H1 (cell line): ENCODE measurements at places on chromosomes 7 and 10. TPM values are rescaled to one million over a fixed set of nuclear protein-coding genes. Genes with fewer than 3 reads are reported as not detected.

GRCh38 chr10:103859161-103860086 is 4.0 kb upstream of the SH3PXD2A start:
- peak; percentile 46 for DNase-seq

DNA sequence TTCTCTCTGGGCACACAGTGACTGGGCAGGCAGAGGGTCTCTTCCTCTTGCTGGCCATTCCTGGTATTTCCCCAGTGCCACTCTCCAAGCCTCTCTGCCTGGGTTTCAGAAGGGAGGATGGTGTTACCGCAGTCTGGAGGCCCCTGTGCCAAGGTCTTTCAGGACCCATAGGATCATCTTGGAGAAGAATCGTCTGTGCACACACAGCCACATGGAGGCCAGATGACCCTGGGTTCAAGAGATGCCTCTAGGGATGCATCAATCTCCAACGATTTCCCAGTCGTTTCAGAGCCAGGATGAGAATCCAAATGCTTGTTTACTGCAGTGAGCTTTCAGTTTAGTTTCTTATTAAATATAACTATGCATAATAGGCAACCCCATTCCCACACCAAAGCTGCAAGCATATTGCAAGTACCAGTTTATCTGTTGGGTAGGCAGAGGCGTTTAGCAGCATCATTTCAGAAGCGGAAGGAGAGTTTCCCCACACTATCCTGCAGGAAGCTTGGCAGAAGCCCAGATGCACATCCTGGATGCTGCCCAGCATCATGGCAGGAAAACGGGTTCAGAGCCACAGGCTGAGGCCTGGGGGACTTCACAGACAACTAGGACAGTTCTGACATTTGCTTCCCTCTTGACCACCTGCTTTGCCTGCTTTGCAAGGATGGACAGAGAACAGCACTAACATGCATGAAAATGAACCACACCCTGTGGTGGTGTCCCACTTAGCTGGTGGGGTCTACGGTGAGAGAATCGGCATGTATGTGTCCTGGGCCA is 134.7 kb upstream of the FAM20C start:
- peak; percentile 42 for DNase-seq

DNA sequence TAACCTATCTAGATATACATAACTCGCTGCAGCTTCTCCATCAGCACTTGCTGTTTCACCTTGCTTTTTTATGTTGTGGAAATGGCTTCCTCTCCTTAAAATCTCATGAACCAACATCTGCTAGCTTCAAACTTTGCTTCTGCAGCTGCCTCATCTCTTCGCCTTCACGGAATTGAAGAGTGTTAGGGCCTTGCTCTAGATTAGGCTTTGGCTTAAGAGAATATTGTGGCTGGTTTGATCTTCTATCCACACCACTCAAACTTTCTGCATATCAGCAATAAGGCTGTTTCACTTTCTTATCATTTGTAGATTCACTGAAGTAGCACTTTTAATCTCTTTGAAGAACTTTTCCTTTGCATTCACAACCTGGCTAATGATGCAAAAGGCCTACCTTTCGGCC is 49.2 kb upstream of the AGR3 start:
- no peak for DNase-seq

- no peak for DNase-seq
Observed at GRCh38 chr10:6445671-6446316, 134.3 kb downstream of the PRKCQ start.

Gene AP3M1
- total RNA-seq = 38.9 and 41.5 TPM in 2 replicates

Gene IDI2
- total RNA-seq = not detected in 2 replicates

- no peak for DNase-seq
Observed at GRCh38 chr7:130441408-130441869, 623 bp upstream of the CEP41 start.

DNA sequence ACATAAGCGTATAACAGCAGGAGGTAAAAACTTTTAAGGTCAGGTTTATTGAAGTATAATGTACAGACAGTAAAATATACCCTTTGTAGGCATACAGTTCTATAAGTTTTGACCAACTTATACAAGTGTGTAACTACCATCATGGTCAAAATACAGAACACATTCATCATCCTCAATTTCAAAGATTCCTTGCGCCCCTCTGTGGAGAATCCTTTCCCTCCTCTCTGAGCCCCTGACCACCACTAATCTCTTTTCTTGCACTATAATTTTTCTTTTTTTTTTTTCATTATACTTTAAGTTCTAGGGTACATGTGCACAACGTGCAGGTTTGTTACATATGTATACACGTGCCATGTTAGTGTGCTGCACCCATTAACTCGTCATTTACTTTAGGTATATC is 58.1 kb upstream of the CTTNBP2 start:
- DNase-seq = no peak

Gene TIMM23
- 101 and 106 TPM in 2 replicates for total RNA-seq

Gene RNF148
- 0.45 TPM in 1 of 2 replicates, not detected in the other for total RNA-seq

DNA sequence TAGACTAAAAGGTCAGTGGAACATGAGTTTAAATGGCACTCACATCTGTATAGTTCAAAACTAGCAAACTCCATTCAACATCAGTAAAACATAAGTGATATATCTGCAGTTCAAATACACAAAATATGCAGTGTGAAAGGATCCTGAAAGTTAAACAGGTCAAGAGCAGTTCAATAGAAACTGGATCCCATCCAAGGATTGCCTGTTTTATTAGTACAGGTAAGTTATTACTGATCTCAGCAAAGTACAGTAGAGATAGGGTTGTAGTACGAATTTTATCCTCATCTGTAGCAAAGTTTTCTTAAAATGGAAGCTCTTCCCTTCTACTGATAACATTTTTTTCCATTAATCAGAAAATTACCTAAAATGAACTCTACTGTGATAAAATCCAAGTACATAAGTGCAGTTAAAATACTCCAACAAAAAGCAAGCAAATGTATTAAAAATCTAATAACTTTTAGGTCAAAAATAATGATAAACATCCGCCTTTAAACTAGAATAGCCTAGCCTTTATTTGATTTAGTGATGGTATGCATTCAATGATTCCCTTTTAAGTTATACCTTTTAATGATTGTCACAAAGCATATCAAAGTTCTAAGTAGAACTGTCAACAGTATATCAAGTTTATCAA is 2.2 kb downstream of the ZNF800 start:
- no peak for DNase-seq

Gene DMTF1
- 76.9 and 86.0 TPM in 2 replicates for total RNA-seq

Gene ITPRID1
- 0.13 and 0.47 TPM in 2 replicates for total RNA-seq
